ENCODE measurements at places on chromosomes 11 and 22.

DNA sequence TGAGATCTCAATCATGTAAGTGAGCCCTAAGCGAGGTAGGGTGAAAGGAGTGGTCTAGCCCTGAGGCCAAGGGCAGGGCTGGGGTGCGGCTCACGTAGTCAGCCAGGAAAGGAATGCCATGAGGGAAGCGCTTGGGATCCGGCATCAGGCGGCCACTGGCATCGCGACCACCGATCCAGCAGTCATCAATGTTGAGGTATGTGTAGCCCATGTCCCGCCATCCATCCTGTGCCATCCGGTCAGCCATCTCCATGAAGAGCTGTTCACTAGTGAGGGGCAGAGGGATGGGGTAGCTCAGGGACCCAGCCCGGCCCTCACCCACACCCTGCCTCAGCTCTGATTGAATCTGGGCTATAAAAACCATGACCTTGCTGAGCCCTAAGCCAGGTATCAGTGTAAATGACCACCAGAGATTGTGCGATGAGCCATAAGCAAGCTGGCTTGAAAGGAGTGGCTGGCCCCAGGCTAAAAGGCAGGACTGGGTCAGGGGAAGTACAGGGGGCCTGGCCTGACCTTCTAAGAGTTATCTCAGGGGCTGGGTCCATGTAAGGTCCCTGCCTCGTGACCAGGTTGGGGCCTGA lies 2.9 kb downstream of the NAGA start:
- DNase-seq: no peak

DNA sequence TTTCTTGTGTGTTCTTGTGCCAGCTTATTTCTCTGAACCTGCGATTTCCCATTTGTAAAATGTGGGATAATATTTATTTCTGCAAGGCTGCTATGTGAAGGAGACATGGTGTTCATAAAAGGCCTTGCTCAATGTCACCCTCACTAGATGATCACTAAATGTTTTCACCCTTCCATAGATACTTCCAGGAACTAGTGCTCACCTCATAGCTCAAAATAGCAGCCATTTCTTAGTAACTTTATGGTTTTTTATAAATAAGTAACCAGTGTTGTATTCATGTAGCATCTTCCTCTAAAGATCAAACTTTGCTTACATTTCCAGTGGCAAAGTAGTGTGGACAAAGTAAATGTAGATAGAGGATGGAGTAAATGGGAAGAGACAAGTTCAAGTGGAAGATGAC lies 23.8 kb downstream of the SYTL2 start:
- DNase-seq: no peak

GRCh38 chr22:46969491-46969890 lies 207.0 kb downstream of the TBC1D22A start:
- no peak for DNase-seq

DNA sequence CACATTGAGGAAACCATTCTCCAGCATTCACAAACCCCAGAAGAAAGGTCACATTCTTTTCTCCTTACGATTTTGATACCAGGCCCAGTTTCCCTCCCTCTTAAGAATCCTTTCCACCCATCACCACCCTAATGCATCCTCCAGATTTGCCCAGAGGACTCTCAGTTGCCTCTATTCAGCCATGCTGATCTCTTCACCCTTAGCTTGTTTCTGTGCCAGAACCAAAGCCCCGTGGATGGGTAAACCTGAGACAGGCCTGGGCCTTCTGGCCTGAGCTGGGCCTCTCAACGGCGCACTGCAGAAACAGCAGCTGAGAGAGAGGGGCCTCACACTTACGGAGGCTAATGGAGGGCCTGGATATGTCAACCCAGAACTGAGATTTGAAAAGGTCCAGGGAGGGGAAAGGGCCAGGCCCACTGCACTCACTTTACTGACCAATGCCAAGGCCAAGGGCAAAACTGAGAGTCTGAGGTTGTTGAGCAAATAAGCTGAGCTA lies 32.2 kb upstream of the OAF start:
- no peak for DNase-seq

DNA sequence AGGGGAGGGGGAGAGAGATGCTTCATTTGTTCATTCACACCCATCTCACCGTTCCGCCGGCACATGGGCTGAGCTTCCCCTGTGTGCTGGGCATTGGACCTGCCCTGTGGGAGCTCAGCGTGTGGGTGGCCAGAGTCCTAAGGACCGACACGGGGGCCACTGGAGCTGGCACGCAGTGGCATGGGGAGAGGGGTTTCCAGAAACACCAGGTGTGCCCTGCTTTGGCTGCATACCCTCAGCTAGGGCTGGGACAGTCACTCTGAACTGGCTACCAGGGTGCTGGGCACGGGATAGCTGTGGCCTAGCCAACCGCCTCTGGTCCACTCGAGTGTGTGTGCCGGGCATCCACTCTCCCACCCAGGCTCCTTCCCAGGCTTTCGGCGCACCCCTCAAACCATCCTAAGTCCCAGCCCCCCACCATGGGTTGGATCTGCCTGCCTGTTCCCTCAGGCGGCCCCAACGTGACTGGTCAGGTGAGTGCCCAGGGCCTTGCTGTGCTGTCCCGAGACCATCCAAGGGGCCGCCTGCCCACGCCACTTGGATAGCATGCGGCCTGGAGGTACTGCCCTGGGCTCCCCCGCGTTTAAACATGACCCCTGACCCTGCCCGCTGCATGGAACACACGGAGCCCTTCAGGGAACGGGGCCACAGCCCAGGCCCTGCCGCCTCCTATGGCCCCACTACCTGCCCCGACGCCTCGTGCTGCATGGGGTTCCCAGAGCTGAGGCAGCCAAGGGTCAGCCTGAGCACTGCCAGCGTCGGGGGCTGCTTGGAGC lies 51.6 kb upstream of the LINC01488 start:
- DNase-seq: no peak

DNA sequence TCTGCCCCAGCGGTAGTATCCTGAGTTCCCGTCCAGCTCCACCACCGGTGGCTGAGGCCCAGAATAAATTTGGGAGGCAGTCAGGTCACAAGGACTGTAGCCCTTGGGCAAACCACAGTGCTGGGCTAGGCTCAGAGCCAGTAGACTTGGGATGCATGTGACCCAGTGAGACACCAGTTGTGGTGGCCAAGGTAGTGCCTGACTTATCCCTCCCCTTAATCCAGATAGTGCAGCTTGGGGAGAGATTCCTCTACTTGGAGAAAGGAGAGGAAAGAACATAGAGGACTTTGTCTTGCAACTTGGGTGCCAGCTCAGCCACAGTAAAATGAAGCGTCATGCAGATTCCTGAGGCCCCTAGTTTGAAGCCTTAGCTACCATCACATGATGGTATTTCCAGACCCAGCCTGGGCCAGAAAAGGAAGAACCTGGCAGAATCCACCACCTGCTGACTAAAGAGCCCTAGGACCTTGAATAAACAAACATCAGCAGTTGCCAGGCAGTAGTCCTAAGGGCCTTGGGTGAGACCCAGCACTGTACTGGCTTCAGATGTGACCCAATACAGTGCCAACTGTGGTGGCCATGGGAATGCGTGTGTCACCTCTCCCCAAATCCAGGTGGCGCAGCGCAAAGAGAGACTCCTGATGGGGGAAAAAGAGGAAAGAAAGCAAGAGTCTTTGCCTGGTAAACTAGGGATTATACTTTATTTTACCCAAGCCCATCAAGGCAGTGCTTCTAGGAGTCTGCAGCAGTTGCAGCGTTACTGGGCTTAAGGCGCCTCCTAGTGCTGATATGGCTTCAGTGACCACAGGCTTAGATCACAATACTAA lies 17.0 kb upstream of the DDX10 start:
- peak; percentile 89 for DNase-seq

DNA sequence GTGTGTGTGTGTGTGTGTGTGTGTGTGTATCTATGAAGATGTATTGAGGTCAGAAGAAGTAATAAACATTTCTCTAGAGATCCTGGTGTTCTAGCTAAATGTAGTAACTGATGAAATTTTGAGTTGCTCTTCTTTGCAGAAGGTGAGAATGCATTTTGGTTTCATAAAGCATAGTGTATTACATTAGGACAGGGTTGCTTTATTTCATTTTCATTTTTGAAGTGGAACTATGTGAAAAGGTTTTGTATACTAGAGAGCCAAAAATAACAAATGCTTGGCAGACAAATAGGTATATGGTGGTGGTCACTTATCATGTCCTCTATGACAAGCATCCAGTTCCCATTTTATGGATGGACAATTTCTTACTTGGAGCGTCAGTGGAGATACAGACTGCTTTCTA lies 99.0 kb downstream of the CASP12 start:
- no peak for DNase-seq

DNA sequence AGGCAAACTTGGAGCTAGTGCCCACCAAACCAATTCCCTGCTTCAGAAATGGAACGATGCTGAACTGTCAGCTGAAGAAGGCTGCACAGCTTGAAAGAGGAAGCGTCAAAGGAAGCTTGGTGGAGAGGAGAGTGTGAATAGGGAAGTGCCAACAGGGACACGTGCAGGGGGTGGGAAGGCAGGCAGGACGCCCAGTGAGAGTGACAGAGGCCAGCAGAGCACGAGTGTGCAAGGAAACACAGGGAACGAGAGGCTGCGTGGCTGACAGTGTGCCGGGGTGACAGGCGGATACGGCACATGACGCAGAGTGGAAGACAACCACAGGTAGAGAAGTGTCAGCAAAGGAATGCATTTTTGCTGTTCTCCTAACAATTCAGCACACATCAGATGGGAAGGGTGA lies 196.4 kb downstream of the LARGE1 start:
- no peak for DNase-seq

DNA sequence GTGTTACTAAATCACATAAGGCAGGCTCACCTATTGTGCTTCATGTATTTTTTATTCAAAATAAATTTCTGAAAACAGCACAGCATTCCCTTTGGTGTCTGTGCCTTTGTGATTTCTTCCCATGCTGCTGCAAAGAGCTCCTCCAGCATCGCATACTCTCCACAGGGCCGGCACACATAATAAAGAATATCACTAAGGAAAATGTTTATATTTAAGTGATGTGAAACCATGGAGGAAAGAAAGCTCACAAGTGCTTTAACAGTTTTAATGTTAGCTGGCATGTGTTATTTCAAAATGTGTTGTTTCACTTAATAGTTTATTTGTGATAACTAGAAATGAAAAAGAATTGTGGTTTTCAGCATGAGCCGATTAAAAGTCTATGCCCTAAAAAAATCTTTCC lies 241.3 kb upstream of the ANO3 start:
- DNase-seq: no peak

GRCh38 chr22:22935056-22935545 lies 47.5 kb downstream of the IGLL5 start:
- no peak for DNase-seq

DNA sequence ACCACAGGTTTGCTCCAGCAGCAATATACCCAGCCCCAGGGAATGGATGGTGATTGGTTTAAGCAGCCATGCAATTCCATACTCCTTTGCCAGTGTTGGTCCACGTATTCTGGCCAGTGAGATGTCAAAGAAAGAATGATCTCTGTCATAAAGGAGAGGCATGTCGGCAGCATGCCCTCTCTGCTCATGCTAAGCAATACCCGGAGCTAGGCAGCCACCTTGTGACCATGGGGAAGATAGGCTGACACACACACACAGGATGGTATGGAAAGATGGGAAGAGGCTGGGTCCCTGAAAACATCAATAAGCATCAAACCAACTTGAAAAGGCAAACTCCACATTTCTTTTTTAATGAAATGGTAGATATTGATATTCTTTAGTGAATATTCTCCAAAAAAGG lies 5.1 kb downstream of the ABCC8 start:
- DNase-seq: no peak

- DNase-seq: no peak
Measured at GRCh38 chr11:76114238-76114637, 92.1 kb downstream of the WNT11 start.

DNA sequence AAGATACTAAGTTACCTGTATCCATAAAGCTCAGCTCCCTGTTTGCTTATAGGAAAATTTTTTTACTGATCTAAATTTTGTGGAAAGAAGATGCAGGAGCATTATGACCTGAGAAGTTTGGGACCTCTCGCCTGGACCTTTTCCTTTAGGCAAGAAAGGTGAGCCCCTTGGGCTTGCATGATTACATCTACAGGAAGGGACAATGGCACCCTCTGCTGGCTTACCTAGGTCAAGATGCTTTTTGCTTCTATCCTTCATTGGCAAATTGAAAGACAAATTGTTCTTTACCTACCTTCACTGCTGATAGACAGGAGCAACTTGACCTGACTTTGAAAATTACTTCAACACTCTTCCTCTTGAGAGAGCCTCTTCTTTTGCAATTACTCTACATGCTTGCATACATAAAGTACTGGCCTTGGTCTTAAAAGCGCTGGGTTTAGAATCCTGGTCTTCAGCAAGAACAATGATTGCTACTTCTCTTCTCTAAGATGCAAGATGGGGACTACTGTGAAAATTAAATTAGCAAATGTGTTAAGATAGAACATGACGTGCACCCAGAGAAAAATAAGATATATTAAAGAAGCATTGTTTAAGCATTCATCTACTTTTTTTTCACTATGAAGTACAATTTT lies 147.2 kb downstream of the TRPC6 start:
- peak; percentile 53 for DNase-seq

All from fibroblast of pulmonary artery (primary cell).